Fibroblast of upper back skin (primary cell): ENCODE measurements at places on chromosomes 6 and 20.
A peak's percentile ranks its signal among the peaks of the same experiment; 100 is the strongest.

GRCh38 chr6:163192591-163192990 is 221.9 kb upstream of the QKI start:
- no peak for DNase-seq

- DNase-seq: no peak
Observed at GRCh38 chr20:47676219-47676721, 109.0 kb downstream of the SULF2 start.

- DNase-seq: no peak
Observed at GRCh38 chr20:32087070-32087469, 22.4 kb upstream of the TM9SF4 start.

DNA sequence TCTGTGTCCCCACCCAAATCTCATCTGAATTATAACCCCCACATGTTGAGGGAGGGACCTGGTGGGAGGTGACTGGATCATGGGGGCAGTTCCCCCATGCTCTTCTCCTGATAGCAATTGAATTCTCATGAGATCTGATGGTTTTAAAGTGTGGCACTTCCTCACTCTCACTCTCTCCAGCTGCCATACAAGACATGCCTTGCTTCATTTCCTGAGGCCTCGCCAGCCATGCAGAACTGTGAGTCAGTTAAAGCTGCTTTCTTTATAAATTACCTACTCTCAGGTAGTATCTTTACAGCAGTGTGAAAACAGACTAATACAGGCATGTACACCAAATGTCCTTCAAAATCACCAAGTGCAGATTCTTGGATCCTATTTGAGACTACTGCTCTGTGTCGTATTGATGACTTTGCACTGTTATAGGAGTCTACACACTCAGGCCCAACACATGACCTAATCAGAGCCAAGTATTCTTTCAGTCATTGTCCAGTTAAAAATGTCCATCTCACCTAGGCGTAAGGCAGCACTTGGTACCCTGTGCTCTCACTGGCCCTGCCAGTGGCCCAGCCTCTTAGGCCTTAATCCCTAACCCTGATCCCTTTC is 52.8 kb upstream of the UST start:
- DNase-seq: no peak

DNA sequence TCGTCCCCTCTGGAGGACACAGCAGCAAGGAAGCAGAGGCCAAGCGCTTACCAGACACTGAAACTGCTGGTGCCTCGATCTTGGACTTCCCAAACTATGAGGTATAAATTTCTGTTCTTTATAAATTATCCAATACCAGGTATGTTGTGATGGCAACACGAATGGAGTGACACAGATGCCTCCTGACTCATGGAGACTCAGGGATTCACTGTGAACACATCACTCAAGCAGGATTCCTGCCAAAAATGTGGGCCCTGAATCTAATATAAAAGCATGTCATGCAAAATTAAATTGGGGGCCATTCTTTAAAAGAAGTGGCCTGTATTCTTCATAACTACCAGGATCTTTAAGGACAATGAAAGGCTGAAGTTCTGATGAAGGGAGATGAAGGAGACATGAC is 52.5 kb upstream of the SLC22A23 start:
- peak; percentile 68 for DNase-seq

DNA sequence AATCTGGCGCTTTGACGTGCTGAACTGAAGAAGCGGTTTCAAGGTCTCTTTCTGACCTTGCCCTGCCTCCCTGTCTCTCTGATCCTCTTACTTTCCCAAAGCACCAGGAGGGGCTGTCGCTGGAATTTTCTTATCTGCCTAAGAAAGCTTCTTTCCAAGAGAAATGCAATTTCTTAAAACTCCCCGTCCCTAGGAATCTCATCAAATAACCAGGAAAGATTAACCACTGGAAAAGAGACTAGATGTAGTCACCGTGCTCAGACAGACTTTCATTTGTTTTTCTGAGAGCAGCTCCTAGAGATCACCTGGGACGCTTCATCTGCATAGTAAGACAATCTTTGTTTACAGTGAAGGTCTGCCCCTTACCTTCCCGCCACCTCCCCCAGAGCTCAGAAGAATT is 38.6 kb downstream of the PDYN start:
- no peak for DNase-seq

DNA sequence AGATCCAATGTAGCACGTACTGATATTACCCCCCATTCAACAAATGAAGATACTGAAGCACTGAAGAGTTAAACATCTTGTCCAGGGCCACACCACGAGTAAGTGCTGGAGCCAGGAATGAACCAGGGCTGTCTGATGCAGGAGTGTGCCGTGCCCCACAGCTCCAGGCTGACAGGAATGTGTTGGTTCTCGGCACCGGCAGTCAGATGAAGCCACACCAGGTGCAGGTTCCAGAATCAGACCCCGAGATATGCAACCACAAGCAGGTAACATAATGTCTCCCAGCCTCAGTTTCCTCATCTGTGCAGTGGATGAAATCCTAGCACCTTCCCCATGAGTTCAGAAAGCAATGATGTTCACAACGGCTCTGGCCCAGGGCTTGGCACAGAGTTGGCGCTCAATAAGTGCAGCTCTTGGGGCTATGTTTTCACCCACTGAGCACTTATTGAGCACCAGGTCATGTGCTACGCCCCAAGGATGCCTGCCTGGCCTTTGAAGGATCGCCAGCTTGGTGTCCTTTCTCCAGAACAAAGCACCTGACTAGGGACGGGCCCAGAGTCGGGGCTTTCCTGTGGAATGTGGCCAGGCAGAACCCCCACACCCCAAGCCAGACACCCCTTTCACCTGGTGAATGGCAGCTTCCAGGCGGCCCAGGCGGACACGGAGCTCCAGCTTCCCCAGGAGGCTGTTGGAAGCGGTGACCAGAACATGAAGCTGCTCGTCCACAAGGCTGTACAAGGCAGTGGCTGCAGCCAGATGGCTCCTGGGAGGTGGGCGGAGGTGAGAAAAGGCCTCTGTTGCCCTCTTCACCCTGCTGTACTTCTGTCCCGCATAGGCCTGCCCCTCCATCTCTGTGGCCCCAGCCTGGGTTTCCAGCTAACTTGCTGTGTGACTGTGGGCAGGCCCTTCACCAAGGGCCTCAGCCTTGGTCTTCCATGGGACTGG is 41.3 kb downstream of the KIAA1755 start:
- no peak for DNase-seq

- no peak for DNase-seq
Observed at GRCh38 chr6:20575704-20576451, 41.6 kb downstream of the CDKAL1 start.

DNA sequence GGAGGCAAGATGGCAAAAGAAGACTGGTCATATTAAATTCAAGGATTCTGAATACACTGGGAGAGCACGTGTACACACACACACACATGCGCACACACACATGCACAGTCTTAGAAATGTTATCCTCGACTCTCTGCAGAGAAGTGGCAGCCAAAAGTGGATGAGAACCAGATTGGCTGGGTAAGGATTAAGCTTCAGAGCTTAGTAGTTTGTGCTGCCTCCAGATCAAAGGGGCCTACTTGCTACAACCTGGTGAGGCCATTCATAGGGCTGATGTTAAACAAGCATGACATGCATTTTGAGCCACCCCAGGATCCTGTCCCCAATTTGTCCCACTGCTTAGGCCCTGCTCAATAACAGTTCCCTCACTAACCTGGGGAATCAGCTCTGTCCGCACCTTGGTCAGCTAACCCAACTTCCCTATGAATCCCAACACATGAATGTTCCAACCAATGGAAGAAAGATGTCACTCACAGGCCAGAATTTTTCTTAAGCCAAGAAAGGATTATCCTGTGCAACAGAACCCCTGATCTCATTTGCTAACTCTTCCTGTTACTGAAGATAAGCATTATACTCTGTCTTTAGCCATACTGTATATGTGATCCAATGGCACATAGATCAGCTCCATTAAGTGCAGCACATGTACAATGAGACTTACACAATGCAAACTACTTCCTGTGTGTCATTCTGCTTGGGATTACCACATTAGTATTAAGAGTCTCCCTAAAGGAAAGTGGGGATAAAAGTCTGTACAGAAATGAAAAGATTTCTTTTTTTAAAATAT is 31.0 kb downstream of the TOMM6 start:
- DNase-seq: no peak

DNA sequence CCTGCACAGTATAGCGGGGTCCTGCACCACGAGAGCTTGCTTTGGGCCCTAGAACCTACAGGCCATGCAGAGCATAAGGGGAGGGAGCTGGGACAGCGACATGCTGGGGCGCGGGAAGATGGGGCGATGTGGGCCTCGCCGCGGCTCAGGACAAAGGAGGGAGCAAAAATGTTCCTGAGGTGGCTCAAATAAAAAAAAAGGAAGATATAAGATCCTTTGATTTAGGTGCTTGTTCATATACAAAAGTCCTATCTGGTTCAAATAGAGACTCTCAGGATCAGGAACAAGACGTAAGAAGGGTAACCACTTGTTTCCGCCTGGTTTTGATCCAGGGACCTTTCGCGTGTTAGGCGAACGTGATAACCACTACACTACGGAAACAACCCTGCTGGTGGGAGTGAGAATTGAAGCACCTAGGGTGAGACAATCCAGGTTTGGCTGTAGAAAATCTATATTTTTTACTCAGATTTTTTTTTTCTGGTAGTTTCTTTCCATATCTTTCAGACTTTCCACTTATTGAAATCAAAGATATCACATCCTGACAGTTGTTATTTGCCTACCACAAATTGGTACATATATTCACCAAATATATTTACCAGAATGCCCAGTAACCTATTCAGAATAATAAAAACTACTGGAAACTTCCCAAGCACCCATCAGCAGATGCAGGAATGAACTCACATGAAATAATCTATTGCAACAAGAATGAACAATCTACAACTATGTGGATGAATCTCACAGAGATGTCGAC is 177.9 kb upstream of the ZNF184 start:
- peak; percentile 58 for DNase-seq

DNA sequence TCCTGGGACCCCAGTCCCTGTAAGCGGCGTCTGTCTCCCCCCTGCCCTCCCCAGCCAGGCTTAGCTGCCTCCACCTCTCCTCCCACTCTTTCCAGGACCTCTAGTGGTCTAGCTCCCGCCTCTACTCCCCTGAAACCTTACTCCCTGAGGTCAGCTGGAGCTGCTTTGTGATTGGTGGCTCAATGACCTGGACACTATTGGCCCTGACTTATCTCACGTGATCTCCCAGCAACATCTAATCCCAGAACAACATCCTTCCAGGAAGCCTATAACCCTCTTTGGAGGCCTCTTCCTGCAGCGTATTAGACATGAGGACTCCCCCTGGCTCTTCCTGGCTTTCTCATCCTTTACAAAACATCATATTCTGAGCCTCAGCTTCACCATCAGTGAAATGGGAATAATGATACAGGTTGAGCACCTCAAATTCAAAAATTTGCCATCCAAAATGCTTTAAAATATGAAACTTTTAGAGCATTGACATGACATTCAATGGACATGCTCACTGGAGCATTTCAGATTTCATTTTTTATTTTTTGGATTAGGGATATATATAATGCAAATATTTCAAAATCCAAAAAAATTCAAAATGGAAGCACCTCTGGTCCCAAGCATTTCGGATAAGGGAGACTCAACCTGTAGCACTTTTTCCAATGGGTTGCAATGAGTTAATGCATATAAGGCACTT is 16.3 kb upstream of the SRC start:
- no peak for DNase-seq

GRCh38 chr20:33169176-33169794 is 1.3 kb downstream of the BPIFA2 start:
- no peak for DNase-seq

DNA sequence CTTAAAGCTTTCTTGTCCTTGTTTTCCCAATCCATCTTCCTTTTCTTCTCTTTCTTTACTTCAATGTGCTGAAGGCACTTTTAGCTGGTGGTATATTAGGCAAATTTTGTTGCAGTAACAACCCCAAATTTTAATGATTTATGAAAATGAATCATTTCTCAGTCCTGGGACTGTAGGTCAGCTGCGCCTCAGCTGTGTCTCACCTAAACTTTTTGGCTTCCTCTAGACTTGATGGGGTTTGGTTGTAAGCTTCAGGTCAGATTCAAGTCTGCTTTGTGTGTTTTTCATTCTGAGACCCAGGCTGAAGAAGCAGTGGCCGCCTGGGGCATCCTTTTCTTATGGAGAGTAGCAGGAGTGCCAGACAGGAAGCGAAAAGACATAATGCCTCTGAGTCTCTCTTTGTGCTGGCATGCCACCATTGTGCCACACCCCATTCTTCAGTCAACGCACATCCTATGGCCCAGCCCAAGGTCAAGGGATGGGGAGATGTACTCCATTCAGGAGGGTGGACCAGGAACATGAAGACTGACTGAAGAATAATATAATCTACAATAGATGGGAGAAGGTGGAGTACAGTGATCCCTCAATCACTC is 28.9 kb upstream of the CD83 start:
- no peak for DNase-seq

- DNase-seq: no peak
Observed at GRCh38 chr6:135030056-135030473, 24.6 kb downstream of the HBS1L start.

GRCh38 chr6:142881761-142882160 is 63.2 kb downstream of the HIVEP2 start:
- no peak for DNase-seq

- DNase-seq: peak; percentile 21
Observed at GRCh38 chr6:118618676-118619377, 32.6 kb downstream of the CEP85L start.

- DNase-seq: no peak
Observed at GRCh38 chr6:161225681-161226008, 48.2 kb downstream of the AGPAT4 start.
